ENCODE measurements at places on chromosomes 3 and 15.

- no peak for DNase-seq
Observed at GRCh38 chr15:37652646-37653417, 281.6 kb upstream of the TMCO5A start.

- DNase-seq, result no peak
Observed at GRCh38 chr3:190326361-190326760, 4.1 kb upstream of the CLDN1 start.

DNA sequence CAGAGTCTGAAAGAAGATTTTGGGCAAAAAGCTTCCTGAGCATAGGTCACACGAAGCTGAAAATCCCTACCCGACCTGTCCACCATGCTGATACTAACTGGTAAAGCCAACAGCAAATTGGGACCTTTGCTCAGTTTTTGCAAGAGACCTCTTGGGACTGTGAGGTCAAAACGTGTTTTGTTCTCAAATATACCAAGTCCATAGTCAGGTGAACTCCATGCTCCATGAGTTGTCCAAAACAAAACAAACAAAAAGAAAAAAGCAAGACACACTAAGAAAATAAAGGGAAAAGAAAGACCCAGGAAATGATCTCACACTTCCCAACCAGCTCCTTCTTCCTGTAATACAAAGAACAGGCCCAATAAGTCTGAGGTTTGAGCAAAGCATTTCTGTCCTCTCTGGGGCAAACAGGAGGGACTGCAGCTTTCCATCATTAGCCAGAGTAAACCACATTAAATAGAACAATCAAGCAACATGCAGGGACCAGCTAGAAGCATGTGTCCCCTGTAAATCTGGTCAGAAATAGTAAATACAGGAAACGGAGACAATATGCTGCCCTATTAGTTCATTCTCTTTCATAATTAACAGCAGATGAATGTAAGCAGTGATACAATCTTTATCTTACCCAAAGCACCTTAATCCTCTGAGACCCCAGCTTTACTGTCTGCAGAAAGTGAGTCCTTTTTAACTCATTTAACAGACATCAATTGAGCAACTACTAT lies 125.0 kb upstream of the LIPC start:
- DNase-seq, result no peak

GRCh38 chr15:68232449-68232848 lies 2.9 kb upstream of the CLN6 start:
- no peak for DNase-seq

DNA sequence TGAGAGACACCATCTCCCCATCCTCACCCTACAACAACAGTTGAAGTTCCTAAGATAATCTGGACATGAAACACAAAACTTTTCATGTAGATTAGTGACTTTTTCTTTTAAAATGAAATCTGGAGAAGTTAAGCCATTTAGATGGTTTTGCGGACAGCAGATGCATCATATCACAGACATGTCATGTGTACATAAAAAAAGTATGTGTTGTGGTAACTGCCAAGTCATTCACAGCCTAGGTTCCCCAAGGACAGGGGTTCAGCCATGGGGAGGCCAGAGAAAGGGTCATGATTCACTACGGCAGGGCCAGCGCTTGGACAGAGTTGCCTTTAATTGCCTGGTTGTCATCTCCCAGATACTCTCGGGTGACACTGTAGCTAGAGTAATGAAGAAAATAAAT lies 163.2 kb downstream of the PDZRN3 start:
- DNase-seq, result no peak

DNA sequence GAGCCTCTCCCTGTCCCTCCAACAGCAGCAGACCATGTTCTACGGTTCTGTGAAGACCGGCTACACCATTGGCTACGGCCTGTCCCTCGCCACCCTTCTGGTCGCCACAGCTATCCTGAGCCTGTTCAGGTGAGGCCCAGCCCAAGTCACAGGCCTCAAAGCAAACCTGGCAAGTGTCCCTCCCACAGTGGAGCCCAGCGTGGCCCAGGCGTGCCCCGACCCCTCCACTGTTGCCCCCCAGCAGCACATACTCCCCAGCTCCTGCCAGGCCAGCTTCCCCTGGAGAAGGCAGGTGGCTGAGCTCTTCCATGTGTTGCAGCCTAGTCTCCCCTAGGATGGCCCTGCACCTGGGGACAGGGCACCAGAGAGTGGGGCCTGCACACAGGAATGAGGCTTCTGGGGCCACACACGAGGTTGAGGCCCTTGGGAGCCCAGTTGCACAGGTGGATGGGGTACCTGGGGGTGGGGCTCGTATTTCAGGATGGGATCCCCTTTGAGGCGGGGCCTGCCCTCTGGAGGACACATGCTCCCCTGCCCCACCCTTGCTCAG lies 25.0 kb downstream of the VIPR1 start:
- no peak for DNase-seq

DNA sequence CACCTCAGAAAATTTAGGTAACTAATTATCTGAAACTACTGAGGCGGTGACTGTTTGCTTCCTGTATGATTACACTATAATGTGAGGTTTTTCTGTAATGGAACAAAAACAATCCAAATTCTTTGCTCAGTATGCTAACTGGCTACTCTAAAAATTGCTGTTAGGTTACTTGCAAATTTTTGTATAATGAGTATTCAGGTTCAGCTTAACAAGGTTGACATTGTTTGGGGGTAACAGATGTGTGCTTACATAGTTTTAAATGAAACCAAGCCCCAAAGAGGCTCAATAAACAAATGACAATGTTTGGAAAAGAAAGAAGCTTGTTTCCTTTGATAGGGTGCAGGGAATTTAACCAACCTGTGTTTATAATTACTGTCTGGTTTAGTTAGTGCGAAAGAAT lies 414.5 kb upstream of the MDFIC2 start:
- DNase-seq, result no peak

DNA sequence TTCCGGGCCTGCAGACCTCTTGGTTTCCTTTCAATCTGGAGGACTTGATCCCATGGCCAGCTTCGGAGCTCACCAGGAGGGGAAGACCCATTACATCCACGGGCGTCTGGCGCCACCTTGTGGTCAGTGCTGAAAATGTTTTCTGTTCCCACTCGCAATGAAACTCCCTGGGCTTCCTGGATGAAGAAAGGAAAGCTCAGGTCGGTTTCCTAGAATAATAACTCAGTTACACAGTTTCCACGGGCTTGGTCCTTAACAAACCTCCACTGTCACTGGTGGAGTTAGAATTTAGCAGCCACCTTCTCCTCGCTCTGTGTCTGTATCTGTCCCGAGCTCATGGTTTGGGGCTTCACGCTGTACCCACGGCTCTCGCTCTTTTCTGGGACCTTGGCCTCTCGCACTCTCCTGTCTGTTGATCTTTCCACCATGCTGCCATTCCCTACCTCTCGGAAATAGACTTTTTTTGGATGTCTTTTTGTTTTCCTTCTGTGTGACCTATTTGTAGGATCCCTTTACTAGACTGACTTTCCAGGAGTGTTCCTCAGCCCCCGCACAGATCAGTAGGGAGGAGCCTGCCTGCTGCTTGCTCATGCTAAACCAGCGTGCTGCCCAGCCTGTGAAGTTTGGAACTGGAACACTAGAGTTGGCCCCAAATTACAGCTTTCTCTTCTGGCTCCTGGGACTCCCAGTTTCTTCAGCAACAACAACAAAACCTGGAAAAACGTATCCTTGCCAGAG lies 56.3 kb downstream of the IL20RB start:
- DNase-seq, result peak; percentile 67

DNA sequence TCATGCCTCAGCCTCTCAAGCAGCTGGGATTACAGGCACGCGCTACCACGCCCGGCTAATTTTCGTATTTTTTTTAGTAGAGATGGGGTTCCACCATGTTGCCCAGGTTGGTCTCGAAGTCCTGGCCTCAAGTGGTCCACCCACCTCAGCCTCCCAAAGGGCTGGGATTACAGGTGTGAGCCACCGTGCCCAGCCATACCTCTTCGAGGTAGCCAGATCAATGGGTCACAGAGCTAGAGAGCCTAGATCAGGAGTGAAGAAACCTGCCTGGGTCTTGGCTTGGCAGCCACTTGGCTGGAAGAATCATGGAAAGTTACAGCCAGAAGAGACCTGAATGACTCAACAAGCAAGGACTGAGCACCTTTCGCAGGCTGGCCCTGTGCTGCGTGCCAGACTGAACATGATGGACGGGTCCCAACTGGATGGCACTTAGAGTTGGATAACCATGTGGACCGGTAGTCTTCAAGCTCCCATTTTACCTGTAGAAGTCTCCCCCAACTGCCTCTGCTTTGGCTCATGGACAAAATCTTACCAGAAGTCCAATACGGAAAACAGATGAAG lies 29.7 kb downstream of the GNB5 start:
- DNase-seq, result no peak

DNA sequence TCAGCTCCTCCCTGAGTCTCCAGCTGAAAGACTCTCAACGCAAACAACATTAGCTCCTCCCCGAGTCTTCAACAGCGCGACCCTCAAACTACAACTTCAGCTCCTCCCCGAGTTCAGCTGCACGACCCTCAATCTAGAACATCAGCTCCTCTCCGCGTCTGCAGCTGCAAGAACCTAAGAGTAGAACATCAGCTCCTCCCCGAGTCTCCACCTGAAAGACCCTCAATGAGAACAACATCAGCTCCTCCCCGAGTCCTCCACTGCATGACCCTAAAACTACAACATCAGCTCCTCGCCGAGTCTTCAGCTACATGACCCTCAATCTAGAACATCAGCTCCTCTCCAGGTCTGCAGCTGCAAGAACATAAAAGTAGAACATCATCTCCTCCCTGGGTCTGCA lies 78.3 kb downstream of the TFRC start:
- no peak for DNase-seq

GRCh38 chr3:72550582-72551262 lies 297.5 kb downstream of the SHQ1 start:
- no peak for DNase-seq

GRCh38 chr3:148036331-148036876 lies 627.2 kb downstream of the ZIC1 start:
- DNase-seq, result no peak

DNA sequence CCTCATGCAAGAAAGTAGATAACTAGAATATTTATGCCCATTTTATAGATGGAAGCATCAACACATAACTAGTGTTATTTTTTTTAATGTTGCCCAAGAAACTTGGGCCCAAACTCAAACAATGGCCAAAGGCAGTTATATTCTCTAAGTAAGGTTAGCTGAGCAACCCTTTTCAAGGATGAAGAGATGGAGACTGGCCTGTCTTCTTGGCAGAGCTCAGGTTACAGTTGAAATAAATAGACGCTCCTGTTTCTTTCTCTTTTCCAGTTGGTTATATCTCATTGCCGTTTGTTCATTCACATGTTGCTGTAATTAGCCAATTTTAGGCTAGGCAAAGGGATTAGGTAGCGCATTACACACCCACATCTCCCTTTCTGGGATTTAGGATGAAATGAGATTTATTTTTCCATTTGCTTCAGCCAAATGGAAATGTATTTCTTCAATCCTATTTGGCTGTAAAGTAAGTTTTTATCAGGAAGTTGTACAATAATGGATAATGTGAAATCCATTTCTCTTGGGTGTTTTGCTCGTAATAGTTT lies 93.2 kb downstream of the CMSS1 start:
- DNase-seq, result no peak

DNA sequence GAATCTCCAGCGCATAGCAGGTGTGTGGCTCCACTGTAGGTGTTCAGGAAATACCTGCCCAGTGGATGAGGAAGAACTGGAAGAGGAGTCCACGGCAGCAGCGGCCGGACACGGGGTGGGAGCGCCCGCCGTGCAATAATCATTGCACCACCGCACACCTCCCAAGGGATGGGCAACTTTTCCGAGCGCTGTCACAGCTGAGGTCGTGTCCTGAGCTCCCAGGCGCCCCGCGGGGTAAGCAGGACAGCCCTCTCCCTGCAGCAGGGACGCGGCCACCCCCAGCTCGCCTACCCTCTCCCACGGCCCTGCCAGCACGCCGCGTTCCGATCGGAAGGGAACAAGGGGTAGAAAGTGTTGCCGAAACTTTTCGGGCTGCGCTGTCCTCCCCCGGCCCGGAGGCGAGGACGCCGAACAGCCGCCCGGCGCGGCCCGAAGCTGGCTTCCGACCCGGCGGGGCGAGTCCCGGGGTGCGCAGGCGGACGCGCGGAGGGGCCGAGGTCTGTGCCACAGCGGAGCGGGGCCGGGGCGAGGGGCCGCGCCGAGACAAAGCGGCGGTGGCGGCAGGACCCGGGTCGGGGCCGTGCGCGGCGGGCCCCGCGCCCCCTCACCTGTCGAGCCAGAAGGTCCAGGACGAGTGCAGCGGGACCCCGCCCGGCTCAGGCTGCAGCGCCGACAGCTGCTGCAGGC lies 475 bp downstream of the EIF4E3 start:
- no peak for DNase-seq

- no peak for DNase-seq
Observed at GRCh38 chr15:28927043-28927442, 41.3 kb downstream of the APBA2 start.

- no peak for DNase-seq
Observed at GRCh38 chr15:42544853-42545629, 3.6 kb downstream of the LRRC57 start.

DNA sequence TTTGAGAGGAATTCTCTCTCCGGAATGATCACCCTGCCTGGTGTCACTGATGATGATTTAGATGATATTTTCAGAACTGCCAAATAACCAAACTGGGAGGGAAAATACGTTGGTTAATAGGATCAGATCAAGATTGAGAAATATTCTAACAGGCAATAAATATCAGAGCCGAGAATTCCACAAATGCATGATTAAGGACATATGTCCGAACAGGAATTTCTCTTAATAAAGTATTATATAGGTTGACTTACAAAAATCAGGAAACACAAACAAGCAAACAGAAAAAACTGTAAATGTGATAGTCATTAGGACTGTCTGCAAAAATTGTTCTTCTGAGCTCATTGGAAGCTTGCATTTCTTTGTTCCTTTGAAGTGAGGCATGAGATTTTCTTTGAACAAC lies 75.1 kb upstream of the PHLDB2 start:
- no peak for DNase-seq

- no peak for DNase-seq
Observed at GRCh38 chr15:57432141-57432741, 55.9 kb downstream of the CGNL1 start.

DNA sequence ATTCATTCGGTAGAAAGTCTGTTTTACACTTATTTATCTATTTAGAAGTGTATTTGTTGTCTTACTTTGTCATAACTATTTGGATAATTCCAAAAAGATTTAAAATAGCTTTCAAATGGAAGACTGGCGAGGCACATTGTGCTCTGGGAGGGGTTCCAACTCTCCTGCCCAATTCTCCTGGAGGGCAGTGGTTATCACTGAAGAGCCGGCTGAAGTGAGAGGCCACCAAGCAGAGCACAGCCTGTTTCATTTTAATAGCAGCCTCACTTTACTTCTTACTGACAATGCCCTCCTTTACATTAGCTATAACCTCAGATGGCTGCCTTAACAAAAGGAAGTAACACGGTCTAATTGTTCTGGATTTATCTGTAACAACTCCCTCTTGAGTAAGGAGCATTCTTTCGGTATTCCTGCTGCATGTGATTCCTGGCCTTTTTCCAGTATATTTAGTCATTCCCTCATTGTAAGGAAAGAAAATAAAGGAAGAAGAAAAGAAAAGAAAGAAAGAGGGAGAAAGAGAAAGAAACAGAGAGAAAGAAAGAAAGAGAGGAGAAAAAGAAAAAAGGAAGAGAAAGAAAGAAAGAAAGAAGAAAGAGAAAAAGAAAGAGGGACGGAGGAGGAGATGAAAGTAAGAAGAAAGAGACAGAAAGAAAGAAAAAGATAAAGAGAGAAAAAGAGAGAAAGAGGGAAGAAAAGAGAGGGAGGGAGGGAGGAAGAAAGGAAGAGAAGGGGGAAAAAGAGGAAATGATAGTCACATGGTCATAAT lies 339.8 kb upstream of the WNT5A start:
- no peak for DNase-seq

- no peak for DNase-seq
Observed at GRCh38 chr3:10929978-10930665, 62.4 kb upstream of the SLC6A1 start.

- DNase-seq, result no peak
Observed at GRCh38 chr15:90650117-90650955, 66.8 kb upstream of the BLM start.
